ENCODE measurements at places on chromosomes 2 and 18.

GRCh38 chr2:62727259-62727867 lies 21.9 kb downstream of the EHBP1 start:
- DNase-seq, result no peak

GRCh38 chr2:37992601-37993000 lies 67.5 kb downstream of the RMDN2 start:
- no peak for DNase-seq

DNA sequence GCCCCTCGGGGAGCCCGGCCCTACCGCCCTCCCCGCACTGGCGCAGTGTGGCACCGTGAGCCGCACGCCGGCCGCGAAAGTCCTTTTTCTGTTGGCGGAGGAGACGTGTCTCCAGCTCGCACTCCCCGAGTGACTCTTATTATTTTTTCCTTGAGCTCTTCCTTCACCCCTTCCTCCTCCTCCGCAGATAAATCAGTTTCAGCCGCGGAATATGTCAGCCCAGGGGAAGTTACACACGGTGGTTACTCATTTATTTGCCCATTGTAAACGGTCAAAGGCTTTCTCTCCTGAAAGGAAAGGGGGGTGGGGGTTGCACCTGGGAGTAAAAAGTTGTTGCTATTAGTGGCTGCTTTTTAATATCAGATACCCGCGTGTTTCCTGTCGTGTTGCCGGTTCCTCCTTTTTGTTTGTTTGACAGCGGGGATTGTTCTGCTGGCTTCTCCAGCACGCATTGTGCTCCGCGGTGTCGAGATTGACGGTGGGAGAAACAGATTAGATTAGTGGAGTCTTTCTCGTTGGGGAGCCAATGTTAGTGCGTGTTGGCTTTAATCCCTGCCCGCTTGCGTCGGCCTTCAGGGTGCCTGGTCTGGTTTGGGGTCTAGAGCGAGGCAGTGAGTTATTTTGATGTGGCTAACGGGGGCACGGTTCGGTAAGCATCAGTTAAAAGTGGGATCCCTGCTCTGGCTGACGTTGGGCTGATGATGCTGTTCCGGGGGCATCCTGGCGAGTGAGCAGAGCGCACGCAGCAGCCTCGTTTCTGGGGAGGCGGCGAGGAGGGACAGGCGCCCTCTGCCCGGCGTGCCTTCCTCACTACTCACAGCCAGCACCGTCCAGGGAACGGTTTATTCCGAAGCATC lies 1.6 kb downstream of the CRIM1 start:
- peak; percentile 35 for DNase-seq

- no peak for DNase-seq
Measured at GRCh38 chr2:157785866-157786662, 90.1 kb downstream of the ACVR1 start.

GRCh38 chr2:136423516-136423996 lies 305.6 kb upstream of the CXCR4 start:
- DNase-seq, result peak; percentile 76

GRCh38 chr2:111031546-111032478 lies 88.9 kb upstream of the BCL2L11 start:
- peak; percentile 67 for DNase-seq

- no peak for DNase-seq
Measured at GRCh38 chr2:220783671-220784070, 788.4 kb downstream of the EPHA4 start.

DNA sequence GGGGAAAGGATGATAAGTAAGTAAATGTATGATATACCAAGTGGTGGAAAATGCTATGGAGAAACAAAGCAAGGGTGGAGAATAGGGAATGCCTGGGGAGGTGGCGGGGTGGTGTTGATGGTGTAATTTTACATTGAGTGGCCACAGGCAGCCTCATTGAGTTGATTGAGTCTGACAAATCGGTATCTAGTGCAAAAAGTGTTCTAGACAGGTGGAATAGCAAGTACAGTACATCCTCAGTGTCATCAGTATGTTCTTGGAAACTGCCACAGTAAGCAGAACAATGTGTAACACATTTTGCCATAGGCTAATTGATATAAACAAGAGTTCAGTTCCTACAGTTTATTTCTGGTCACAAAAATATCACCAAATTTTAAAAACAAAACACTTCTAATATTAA lies 46.4 kb downstream of the UGP2 start:
- DNase-seq, result no peak

DNA sequence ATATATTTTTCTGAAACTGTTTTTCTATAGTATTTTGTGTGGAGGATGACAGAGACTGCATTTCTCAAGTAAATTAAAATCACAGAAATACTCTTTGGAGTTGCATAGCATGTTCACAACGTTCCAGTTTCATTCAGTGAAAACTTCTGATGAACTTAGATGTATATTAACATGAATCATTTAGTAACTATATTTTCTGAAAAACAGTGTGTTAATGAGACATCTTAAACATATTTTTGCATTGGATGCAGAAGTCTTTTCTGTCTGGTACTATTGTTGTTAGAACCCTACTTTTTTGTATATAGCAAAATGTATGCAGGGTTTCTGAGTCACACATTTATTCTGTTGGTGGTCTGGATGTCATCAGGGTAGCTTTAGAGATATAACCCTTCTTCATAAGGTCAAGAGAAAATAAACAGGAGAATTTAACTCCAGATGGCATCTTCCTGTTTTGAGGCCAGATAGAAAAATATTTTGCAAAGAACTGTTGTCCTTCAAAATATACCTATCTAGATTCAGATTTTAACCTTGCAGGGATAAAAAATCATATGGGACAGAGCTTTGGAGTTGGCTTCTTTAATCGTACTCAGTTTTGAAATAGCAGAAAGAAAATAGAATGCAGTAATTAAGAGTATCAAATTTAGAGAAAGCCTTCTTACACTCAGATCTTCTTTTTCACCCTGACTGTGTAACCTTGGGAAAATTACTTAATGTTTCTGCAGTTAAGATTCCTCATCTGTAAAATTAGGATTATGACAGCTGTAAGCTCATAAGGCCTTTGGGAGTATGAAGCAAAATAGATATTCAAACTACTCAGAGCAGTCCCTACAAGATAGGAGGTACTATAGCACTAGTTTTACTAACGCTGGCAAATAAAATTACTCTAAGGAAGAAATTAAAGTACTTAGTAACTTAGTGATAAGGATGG lies 5.3 kb downstream of the COL3A1 start:
- DNase-seq, result no peak

GRCh38 chr2:102334486-102334885 lies 21.1 kb upstream of the IL18R1 start:
- no peak for DNase-seq

DNA sequence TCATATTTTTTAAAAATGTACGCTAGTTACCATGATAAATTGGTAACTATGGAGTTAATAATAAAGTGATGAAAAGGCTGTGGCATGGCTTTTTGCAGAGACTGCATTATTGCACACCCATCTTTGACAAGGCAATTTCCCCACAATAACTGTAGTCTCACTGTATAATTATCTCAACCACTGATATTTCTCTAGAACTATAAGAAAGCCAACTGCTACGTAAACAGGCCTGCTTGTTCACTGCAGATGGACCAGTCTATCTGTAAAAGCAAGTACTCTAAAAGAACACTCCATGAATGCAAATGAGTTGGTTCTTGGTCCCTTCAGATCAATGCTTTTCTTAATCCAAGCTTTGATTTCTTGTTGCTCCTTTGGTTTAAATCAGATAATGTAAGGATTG lies 218.7 kb downstream of the RBM43 start:
- no peak for DNase-seq

GRCh38 chr2:218245214-218245613 lies 15.6 kb upstream of the GPBAR1 start:
- DNase-seq, result no peak

- peak; percentile 89 for DNase-seq
Measured at GRCh38 chr2:230824406-230824978, 40.2 kb upstream of the ITM2C start.

- no peak for DNase-seq
Measured at GRCh38 chr18:56322406-56322805, 316.0 kb downstream of the TXNL1 start.

DNA sequence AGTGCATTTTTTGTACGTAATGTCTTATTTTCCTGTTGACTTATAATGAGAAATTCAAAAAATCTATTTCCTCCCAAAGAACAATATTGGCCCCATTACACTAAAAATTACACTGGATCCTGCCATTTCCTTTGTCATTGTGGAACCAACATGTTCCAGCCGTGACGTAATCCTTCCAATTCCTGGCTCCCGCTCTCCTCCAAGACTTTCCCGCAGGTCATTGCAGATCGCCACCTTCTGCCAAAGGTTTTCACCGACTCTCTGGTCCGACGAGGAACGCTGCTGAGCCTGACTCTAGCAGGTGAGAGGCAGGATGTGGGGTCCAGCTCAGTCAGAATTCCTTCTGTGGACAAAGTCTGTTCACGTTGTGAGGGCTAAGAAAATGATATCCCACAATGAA lies 38.0 kb downstream of the PTGR3 start:
- no peak for DNase-seq

DNA sequence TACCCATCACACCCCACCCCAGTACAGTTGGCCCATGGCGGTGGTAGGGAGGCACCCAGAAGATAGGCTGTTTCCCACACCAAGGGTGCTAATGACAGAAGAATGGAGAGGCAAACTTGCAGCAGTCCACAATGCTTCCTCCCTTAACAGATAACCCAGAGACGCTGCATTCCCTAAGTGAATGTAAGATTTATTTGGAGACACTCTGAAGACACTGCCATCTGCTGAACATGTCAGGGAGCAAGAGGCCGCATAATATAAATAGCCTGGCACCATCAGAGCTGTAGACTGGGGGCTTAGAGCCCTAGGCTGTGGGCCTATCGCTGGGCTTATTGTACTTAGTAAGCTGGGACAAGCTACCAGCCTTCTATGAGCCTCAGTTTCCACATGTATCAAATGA lies 2.2 kb upstream of the IWS1 start:
- DNase-seq, result peak; percentile 57

DNA sequence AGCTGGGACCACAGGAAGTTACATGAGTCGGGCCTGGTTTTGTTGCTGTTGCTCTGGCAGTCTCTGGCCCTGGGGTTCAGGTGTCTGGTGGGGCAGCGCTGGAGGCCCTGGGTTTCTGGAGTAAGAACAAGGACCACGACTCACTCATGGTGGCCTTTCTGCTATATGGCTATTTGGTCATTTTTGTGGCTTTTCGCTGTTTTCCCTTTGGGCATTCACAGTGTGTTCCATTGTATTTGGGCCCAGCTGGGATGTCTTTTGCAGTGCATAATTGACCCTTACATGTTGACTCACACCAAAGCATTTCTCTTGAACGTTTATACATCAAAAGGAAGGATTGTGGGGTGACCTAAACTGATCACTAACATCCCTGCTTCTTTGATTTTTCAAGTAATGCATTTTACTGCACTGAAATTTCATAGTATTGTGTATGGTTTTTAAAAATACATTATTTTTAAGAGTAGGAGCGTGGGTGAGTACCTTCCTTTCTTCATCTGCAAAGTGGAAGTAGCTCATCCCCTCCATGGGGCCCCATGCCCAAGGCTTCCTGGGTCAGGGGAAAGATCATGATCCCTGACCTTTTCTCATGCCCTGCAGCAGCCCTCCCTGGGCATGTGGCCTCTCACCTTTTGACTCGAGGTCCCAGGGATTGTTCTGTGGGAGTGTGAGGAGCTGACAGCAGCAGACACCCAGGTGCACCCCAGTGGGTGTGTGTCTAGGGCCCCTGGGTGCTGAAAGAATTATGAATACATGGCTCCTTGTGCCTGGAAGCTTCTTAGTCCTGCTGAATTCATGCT lies 225.5 kb downstream of the AGAP1 start:
- DNase-seq, result no peak

DNA sequence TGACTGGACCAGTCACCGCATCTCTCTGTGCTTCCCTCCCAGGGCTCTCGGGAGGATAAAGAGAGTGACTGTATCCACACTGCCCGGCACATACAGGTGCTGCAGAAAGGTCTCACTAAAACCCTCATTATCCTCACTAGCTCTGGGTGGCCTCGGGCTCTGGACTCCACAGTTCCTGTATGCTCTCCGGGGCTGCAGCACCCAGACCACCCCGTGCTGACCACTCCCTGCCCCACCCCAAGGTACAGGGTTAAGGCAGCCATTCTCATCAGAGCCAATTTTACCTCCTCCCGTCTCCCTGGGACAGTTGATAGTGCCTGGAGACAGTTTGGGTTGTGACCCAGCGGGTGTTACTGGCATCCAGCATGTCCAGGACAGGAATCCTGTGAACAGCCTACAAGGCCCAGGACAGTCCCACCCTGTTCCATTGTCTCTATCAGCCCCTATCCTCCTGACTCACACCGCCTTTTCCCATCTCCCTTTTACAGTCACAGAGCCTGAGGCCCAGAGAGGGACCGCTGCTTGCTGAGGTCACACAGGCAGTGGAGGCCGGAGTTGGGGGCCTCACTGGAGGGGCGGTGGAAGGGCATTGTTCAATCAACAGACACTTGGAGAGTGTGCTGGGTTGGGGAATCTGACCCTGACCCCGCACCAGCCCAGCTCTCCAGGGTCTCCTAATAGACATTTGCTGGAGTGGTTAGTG lies 1.7 kb downstream of the ZAP70 start:
- no peak for DNase-seq

GRCh38 chr2:212619954-212620353 lies 81.4 kb upstream of the ERBB4 start:
- DNase-seq, result no peak

GRCh38 chr2:88658881-88659537 lies 31.7 kb upstream of the EIF2AK3 start:
- DNase-seq, result no peak

GRCh38 chr2:189143925-189144324 lies 35.6 kb downstream of the COL5A2 start:
- DNase-seq, result no peak

DNA sequence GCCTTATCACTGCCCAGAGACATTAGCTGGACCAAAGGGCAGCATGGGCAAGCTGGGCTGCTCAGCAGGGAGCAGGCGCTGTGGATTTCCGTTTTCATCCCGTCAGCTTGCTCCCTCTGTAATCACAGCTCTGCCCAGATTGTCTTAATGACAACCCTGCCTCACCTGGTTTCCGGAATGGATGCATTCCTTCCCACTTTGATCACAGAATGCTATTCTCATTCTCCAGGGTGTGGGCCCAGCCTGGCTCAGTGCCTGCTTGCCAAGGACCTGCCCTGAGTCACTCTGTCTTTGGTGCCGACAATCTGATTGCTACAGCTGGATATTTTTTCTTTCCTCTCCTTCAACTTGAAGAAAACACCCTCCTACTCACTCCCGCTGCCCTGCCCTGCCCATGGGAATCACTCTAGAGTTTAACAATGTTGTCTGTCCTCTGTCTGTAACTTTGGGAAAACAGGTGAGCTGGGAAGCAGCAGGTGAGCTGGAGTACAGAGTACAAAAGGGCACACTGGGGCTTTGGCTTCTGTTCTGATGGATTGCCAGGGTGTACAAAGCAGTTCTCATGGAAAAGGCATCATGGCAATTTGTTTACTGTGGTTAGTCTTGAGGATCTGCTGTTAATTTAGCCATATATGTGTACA lies 27.2 kb upstream of the FAM136A start:
- DNase-seq, result no peak

- DNase-seq, result no peak
Measured at GRCh38 chr2:28322981-28323396, 69.7 kb upstream of the FOSL2 start.

DNA sequence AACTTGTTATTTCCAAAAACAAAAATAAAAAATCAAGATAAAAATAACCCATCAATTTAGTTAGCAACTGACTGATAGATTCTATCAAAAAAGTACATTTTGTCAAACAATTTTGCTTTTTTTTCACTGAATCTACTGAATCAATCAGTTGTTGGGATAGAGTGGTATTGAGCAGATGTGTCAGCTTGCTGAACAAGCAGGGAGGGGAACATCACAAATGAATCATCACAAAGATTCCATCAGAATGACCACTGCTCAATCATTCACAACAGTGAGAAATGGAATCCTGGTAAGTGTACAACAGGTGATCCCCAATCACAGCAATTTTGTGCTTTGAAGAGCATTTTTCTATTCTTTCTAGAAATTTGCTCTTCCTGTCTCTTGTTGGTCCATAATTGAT lies 12.3 kb upstream of the SLC14A2 start:
- no peak for DNase-seq
